ENCODE measurements at places on chromosomes 16 and 17.

GRCh38 chr17:31100840-31101459 is 6.2 kb downstream of the NF1 start:
- no peak for DNase-seq

GRCh38 chr17:21455761-21456160 is 79.6 kb downstream of the KCNJ12 start:
- DNase-seq: no peak

DNA sequence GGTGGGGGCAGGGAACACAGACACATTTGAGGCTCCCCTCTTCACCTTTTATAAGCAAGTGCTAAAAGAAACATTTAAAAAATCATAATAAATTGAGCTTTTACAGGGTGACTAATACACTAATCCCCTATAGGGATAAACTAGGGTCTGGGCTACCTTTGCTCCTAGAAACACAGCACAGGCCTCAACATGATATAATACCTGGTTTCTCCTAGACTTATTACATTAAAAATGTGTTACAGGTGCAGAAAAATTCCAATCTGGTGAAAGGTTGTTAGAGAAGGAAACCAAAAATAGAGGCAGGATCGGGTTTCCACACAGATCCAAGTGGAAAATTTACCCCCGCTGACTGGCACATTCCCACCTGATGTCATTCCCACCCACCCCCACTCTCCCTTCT is 124.7 kb upstream of the NOG start:
- no peak for DNase-seq

DNA sequence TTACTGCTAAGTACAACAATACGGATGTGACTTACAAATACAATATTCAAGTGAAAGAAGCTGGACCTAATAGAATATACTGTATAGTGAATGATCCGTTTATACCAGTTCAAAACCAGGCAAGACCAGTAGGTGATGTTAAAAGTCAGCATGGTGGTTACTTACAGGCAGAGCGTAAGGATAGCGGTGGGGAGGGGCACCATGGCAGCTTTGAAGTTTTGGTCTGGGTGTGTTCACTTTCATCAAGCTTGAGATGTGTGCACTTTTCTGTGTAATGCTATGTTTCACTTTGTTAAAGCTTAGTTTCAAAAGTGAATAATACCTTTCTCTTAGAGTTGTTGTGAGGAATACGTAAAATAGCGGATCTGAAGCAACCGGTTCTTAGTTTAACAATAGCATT is 16.5 kb upstream of the SLC35G3 start:
- DNase-seq: no peak

DNA sequence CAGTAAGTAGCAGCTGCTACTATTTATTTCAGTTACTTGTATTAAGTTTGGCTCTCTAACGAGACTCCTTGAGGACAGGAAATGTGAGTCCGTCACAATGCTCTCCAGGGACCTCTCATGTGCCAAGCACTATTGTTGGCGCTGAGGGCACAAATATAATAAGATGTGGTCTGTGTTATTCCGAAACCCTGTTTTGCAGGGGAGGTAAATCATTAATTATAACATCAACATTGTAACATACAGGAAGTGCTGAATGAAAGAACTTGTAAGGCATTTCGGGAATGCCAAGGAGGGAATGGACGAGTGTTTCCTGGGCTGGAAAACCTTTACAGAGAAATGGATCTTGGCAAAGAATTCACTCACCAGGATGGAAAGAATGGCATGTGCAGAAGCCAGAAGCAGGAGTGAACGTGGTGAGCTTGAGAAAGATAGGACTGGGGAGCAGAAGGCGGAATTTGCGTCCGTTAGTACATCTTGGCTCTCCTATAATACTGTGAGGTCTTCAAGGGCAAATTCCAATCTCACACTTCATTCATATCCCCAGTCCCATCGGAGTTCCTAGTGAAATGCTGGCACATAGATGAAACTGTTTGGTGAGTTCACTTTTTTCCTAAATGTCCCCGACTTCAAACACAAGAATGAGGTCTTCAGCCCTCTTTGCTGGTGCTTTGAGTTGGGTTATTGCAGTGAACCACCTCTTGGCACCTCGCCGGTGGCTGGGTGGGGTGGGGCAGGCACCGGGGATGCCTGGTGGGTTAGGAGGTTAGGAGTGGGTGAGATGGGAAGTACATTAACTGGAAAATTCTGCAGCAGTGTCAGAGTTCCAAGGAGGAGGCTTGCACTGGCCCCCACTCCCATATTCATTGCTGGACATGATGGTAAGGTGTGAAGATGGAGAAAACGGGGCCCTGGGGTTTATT is 11.5 kb downstream of the TAC4 start:
- DNase-seq: no peak

Data from NCI-H2029 treated with DMSO at 0.1 percent for 48 hours (cell line).